Transverse colon (tissue), 4 donors: ENCODE measurements at places on chromosomes 11 and 22.
A peak's percentile ranks its signal among the peaks of the same experiment; 100 is the strongest.

- no peaks in the 10 kb centered on the region for H3K27me3 ChIP-seq
- no peak overlapping the region for H3K4me3 ChIP-seq
- H3K36me3 ChIP-seq, result no peaks in the 10 kb centered on the region
- DNase-seq, result no peak
Measured at GRCh38 chr22:30777587-30777986, 82.9 kb downstream of the OSBP2 start.

DNA sequence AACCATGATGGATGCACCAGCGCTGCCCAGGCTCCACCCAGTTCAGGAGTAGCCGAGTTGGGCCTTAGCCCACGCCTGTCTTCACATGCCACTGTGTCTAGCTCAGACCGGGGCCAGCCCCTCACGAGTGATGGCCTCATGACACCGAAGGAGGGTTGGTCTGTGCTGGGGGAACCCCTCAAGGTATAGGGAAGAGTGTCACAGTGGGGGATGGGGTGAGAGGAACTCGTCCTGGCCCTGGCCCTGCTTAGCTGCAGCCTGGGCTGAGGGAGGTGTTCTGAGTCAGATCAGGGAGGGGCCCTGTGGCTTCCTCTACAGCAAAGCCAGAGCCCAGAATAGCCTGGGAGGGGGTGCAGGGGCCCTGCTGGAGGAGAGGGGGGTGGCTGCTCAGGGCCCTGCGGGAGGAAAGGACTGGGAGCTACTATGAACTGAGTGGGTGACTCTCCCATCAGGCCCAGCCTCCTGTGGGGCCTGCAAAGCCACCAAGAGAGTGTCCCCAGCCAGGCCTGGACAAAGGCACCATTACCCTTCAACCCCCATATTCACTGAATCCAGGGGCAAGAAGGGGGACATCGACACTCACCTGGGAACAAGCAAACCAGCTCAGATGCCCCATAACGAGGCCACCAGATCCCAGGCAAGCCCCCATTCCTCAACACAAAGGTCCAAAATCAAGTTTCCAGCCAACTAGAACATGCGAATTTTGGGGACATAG, 41.2 kb downstream of the IGLL5 start:
- no peaks in the 10 kb centered on the region for H3K27me3 ChIP-seq
- peak; percentile 78 for DNase-seq
- no peak overlapping the region for H3K4me3 ChIP-seq
- H3K27ac ChIP-seq, result peak overlapping the region; percentile 77
- no peaks in the 10 kb centered on the region for H3K36me3 ChIP-seq

DNA sequence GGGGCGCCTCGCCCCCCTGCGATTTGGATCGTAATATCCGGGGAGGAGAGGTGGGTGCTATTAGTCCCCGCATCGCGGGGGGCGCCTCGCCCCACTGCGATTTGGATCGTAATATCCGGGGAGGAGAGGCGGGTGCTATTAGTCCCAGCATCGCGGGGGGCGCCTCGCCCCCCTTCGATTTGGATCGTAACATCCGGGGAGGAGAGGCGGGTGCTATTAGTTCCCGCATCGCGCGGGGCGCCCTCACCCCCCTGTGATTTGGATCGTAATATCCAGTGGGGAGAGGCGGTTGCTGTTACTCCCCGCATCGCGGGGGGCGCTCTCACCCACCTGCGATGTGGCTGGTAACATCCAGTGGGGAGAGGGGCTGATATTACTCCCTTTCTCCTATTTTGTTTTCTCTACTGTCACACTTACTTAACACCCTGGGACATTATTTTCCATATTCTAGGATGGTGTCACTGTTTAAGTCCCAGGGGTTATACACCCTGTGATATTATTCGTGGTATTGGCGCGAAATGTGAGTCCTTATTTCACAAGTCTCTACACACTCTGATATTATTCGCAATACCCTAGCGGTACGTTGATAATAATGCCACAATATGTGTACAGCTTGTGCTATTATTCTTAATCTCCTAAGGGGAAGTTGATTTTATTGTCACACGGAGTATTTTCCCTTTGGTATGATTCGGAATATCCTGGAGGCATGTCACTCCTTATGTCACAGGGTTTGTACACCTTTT, 57.8 kb upstream of the ALDH3B2 start:
- H3K4me1 ChIP-seq, result peaks cover 8% of the 10 kb centered on the region
- peak overlapping the region; percentile 35 for H3K4me3 ChIP-seq
- DNase-seq, result no peak
- H3K36me3 ChIP-seq, result no peaks in the 10 kb centered on the region
- H3K27ac ChIP-seq, result no peak overlapping the region

DNA sequence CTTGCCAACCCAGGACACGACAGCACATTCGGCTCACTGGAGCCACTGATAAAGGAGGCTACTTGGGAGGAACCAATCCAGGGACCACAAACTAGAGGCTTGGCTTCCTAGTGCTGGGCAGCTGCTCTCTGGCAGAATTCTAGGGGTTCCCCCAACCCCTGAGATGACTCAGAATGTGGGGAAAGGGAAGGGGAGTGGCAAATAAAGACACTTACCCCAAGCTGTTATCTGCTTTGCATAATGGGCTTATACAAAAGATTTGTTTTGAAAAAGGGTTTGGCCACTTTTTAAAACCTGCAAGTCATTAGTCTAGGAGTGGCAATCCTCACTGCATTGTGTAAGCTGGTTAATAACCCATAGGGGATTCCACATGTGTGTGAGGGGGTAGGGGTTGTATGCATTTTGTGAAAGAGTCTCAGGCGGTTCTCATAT, 64.1 kb upstream of the LMO1 start:
- no peaks in the 10 kb centered on the region for H3K27me3 ChIP-seq
- DNase-seq, result no peak
- H3K27ac ChIP-seq, result no peak overlapping the region
- no peaks in the 10 kb centered on the region for H3K36me3 ChIP-seq
- H3K4me3 ChIP-seq, result no peak overlapping the region
- peaks cover 3% of the 10 kb centered on the region for H3K4me1 ChIP-seq

GRCh38 chr22:31425331-31426050, 26.1 kb downstream of the DRG1 start:
- no peak overlapping the region for H3K4me3 ChIP-seq
- no peaks in the 10 kb centered on the region for H3K4me1 ChIP-seq
- H3K36me3 ChIP-seq, result peaks cover 78% of the 10 kb centered on the region
- no peak for DNase-seq
- H3K27ac ChIP-seq, result no peak overlapping the region

DNA sequence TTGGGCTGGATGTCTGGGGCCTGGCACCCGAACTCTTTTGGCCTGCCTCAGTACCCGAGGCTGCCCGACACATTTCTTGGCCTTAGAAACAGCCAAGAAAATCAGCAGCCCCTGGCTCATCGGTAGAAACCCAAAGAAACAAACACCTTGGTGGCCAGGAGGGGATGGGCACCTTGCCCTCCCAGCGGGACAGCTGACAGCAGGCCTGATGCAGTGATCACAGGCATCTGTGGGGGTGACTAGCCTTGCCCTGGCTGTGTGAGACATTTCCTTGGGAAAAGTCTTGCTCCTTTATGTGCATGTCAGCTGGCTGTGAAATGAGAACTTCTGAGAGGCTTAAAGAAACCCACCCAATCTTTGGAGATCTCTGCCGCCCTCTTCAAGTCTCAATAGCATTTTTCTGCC, 60.9 kb downstream of the SMIM38 start:
- no peaks in the 10 kb centered on the region for H3K36me3 ChIP-seq
- no peak overlapping the region for H3K4me3 ChIP-seq
- no peaks in the 10 kb centered on the region for H3K27me3 ChIP-seq
- no peaks in the 10 kb centered on the region for H3K4me1 ChIP-seq
- no peak for DNase-seq

DNA sequence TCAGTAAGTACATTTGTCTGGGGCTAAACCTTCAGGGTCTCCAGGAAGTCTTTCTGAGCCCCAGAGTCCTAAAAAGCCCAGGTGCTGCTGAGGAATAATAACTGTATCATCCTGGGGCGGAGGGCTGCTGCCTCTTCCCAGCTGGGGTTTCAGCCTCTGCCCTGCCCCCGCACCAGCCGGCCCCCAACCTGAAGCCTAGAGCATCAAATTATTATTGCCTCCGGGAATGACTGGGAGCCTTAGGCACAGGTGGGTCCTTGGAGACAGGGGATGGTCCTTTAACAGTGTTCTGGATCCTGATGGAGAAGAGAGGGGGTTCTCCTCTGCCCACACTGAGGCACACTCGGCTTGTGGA, 64.4 kb downstream of the BCR start:
- H3K4me1 ChIP-seq, result peaks cover 13% of the 10 kb centered on the region
- no peaks in the 10 kb centered on the region for H3K36me3 ChIP-seq
- H3K27me3 ChIP-seq, result no peaks in the 10 kb centered on the region
- no peak overlapping the region for H3K4me3 ChIP-seq
- no peak for DNase-seq

- H3K36me3 ChIP-seq, result no peaks in the 10 kb centered on the region
- H3K27ac ChIP-seq, result peak overlapping the region; percentile 58
- H3K4me3 ChIP-seq, result no peak overlapping the region
- no peaks in the 10 kb centered on the region for H3K27me3 ChIP-seq
- H3K4me1 ChIP-seq, result peaks cover 76% of the 10 kb centered on the region
Measured at GRCh38 chr11:14541192-14541947, 21.2 kb upstream of the PSMA1 start.

- peak overlapping the region; percentile 90 for H3K27ac ChIP-seq
- no peaks in the 10 kb centered on the region for H3K27me3 ChIP-seq
- peaks cover 37% of the 10 kb centered on the region for H3K4me1 ChIP-seq
- DNase-seq, result peak; percentile 71
- H3K4me3 ChIP-seq, result no peak overlapping the region
Measured at GRCh38 chr11:126115127-126115495, 52.4 kb upstream of the CDON start.

DNA sequence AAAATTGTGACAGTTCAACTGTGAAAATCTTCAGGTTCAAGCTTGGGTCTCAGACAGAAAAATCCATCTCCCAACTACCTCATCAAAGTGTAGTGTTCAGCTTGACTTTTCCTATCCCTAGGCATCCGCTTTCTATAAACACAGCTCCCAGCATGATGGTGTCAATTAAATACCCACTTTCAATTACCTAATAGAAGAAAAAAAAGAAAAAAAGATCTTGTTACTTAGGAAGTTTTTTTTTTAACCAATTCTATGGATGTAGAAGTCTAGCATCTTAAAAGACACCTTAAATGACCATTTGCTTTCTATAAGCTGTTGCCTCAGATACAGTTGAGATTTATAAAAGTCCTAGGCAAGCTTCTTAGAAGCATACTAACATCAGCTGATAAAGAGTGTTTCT, 244.1 kb upstream of the MTNR1B start:
- H3K27ac ChIP-seq, result no peak overlapping the region
- H3K27me3 ChIP-seq, result no peaks in the 10 kb centered on the region
- no peaks in the 10 kb centered on the region for H3K4me1 ChIP-seq
- H3K4me3 ChIP-seq, result no peak overlapping the region

- H3K4me3 ChIP-seq, result no peak overlapping the region
- no peaks in the 10 kb centered on the region for H3K27me3 ChIP-seq
- H3K4me1 ChIP-seq, result no peaks in the 10 kb centered on the region
- H3K36me3 ChIP-seq, result no peaks in the 10 kb centered on the region
- DNase-seq, result no peak
Measured at GRCh38 chr11:10426475-10426874, 28.6 kb upstream of the AMPD3 start.

GRCh38 chr22:47566491-47566890, 804.0 kb downstream of the TBC1D22A start:
- peaks cover 4% of the 10 kb centered on the region for H3K4me1 ChIP-seq
- H3K36me3 ChIP-seq, result no peaks in the 10 kb centered on the region
- H3K27me3 ChIP-seq, result no peaks in the 10 kb centered on the region
- no peak for DNase-seq

- H3K4me1 ChIP-seq, result no peaks in the 10 kb centered on the region
- no peaks in the 10 kb centered on the region for H3K27me3 ChIP-seq
- no peaks in the 10 kb centered on the region for H3K36me3 ChIP-seq
- H3K27ac ChIP-seq, result no peak overlapping the region
- DNase-seq, result no peak
- no peak overlapping the region for H3K4me3 ChIP-seq
Measured at GRCh38 chr11:64136765-64137441, 29.0 kb downstream of the MACROD1 start.

- peaks cover 14% of the 10 kb centered on the region for H3K4me1 ChIP-seq
- H3K36me3 ChIP-seq, result no peaks in the 10 kb centered on the region
- no peak overlapping the region for H3K27ac ChIP-seq
- DNase-seq, result no peak
Measured at GRCh38 chr11:120332822-120333716, 3.1 kb upstream of the ARHGEF12 start.

GRCh38 chr22:44442851-44443595, 55.0 kb downstream of the RTL6 start:
- no peaks in the 10 kb centered on the region for H3K27me3 ChIP-seq
- no peak overlapping the region for H3K27ac ChIP-seq
- no peaks in the 10 kb centered on the region for H3K4me1 ChIP-seq

DNA sequence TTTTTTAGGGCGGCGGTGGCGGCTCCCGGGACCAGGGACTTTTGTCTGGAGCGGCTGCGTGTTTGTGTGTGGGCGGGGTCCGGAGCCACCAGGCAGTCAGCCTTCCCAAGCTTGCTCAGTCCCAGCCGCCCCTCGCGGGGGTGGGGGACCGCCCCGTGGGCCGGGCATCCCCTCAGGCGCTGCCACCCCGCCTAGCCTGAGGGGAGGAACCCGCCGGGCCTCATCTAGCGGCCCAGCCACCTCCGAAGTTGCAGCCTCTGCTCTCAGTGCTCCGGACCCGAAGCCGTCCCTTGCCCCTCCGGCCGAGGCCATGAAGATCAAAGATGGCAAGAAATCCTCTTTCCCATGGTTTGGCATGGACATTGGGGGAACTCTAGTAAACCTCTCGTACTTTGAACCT, 235.2 kb downstream of the OR4C45 start:
- no peaks in the 10 kb centered on the region for H3K27me3 ChIP-seq
- no peaks in the 10 kb centered on the region for H3K4me1 ChIP-seq
- no peak overlapping the region for H3K27ac ChIP-seq
- no peak for DNase-seq
- H3K36me3 ChIP-seq, result no peaks in the 10 kb centered on the region

GRCh38 chr22:23609983-23610781, 21.9 kb downstream of the DRICH1 start:
- no peaks in the 10 kb centered on the region for H3K27me3 ChIP-seq
- H3K27ac ChIP-seq, result no peak overlapping the region
- no peaks in the 10 kb centered on the region for H3K4me1 ChIP-seq
- DNase-seq, result no peak

GRCh38 chr11:26028393-26028911, 303.5 kb upstream of the ANO3 start:
- no peak overlapping the region for H3K27ac ChIP-seq
- no peak for DNase-seq
- no peaks in the 10 kb centered on the region for H3K36me3 ChIP-seq
- no peak overlapping the region for H3K4me3 ChIP-seq

- no peaks in the 10 kb centered on the region for H3K27me3 ChIP-seq
- H3K4me3 ChIP-seq, result no peak overlapping the region
- peak overlapping the region; percentile 47 for H3K27ac ChIP-seq
- DNase-seq, result no peak
Measured at GRCh38 chr22:46641811-46642266, 21.7 kb downstream of the GRAMD4 start.

DNA sequence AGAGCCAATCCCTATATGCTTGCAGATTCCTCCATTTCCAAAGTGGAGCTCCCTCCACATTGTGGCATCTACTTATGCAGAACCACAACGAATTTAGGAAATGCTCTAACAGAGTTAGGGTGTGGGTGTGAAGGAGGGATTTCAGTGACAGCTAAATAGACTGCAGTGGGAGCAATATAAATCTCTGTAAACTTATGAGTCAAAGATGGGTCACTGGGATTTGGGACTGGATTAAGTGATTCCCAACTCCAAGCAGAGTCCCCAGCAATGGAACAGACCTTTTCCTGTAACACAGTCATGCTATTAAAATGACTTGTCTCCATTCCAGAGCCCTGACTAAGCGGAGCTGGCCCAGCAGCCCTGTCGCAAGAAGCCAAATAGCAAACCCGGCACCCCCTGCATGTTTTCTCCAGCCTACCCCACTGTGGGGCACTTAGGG, 36.6 kb downstream of the RPL27A start:
- no peak overlapping the region for H3K4me3 ChIP-seq
- H3K36me3 ChIP-seq, result no peaks in the 10 kb centered on the region
- DNase-seq, result peak; percentile 39
- H3K27ac ChIP-seq, result peak overlapping the region; percentile 91
- no peaks in the 10 kb centered on the region for H3K27me3 ChIP-seq
- peaks cover 68% of the 10 kb centered on the region for H3K4me1 ChIP-seq
